Hematopoietic multipotent progenitor cell (in vitro differentiated cells): ENCODE measurements at places on chromosomes 11 and 22.
A peak's percentile ranks its signal among the peaks of the same experiment; 100 is the strongest.

- DNase-seq: no peak
These were observed 83.9 kb downstream of the FEZ1 start for GRCh38 chr11:125412177-125412496.

DNA sequence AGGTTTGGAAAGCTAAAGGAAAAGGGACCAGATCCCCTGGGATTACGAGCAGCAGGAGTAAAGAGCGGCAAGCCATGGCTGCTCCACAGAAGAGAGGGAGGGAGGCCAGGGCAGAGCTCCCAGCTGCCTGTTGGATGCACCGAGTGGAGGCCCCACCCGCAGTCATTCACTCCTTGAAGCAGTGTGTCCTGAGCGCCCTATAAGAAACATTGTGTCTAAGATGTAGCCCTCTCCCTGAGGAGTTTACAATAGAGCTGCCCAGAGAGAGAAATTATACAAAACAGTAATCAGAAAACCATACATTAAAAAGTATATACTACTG is 54.7 kb upstream of the CSNK2A3 start:
- no peak for DNase-seq

DNA sequence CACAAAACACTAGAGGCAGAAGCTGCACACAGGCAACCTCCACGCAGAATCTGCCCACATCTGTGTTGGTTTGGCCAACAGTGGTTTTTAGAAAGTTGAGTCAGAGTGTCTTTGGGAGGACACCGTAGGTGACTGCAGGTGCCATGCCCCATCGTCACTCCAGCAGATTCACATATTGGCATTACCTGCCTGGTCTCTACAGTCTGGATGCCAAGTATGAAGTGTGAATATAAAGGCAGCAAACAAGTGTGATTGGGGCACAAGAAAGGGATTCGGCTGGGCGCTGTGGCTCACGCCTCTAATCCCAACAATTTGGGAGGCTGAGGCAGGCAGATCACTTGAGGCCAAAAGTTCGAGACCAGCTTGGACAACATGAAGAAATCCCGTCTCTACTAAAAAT is 11.0 kb upstream of the FXYD2 start:
- DNase-seq: no peak

GRCh38 chr11:103994518-103994917 is 41.9 kb upstream of the DDI1 start:
- no peak for DNase-seq

DNA sequence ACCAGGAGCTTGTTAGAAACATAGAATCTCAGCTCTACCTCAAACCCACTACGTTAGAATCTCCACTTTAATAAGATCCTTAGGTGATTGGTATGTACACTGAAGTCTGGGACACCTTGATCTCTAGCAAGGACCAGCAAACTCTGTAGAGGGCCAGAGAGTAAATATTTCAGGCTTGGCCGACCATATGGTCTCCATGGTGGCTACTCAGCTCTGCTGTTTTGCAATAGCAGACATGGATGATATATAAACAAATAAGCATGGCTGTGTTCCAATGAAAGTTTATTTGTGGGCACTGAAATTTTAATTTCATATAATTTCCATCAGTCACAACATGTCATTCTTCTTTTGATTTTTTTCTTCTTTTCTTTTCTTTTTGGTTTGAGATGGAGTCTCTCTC is 23.9 kb downstream of the UBASH3B start:
- DNase-seq: no peak

DNA sequence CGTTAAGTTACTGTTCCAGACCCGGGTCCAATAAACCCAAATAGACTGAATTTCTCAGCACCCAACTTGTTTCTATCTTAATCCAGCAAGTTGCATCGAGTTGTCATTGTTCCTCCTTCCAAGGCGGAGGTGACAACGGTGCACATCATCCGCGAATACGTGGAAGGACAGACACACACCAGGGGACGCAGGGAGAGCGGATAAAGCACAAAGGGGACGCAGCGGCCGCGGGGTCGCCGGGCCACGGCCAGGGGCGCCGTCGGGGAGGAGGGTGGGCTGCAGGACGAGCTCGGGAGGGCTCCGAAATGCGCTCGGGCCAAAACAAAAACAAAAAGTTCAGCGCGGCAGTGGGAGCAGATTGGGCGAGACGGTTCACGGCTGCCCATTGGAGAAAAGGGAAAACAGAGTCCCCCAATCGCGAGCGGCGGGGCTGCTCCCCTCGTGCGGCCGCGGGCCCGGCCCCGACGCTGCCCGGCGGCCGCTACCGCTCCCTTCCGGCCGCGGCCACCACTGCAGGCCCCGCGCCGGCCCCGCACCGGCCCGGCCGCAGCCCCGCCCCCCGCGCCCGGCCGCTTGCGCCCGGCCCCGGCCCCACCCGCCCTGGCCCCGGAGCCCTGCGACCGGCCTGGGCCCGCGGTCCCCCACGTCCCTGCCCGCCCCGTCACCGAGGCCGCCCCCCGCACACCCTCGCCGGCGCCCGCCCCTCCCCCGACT is 518 bp downstream of the KMT5B start:
- DNase-seq: peak; percentile 80
